Fibroblast of skin of abdomen (primary cell): ENCODE measurements at places on chromosomes 12 and 14.

DNA sequence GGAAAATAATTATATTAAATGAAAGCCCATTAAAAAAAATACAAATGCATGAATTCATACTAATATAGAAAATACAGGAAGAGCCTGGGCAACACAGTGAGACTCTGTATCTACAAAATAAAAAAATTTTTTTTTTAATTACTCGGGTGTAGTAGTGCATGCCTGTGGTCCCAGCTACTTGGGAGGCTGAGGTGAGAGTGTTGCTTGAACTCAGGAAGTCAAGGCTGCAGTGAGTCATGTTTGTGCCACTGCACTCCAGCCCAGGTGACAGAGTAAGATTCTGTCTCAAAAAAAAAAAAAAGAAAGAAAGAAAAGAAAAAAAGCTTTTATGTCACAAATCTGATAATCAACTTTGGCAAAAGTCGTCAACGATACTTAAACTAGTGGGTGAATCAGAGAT lies 80.6 kb upstream of the PLEKHA5 start:
- DNase-seq: peak; percentile 25

- DNase-seq: no peak
Measured at GRCh38 chr12:101297661-101298060, 17.8 kb downstream of the UTP20 start.

DNA sequence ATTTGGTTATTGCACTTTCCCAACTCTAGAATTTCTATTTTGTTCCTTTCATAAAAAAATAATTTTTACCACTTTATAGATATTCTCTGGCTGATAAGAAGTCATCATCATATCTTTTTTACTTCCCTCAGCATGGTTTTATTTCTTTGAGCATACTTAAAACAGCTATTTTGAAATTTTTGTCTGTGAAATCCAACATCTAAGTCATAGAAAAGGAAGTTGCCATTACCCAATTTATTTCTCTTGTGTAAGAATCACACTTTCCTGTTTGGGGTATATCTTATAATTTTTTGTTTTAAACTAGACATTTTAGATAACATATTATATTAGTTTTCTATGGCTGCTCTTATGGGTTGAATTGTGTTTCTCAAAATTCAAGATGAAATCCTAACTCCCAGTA lies 400.2 kb upstream of the OR4E1 start:
- DNase-seq: no peak

DNA sequence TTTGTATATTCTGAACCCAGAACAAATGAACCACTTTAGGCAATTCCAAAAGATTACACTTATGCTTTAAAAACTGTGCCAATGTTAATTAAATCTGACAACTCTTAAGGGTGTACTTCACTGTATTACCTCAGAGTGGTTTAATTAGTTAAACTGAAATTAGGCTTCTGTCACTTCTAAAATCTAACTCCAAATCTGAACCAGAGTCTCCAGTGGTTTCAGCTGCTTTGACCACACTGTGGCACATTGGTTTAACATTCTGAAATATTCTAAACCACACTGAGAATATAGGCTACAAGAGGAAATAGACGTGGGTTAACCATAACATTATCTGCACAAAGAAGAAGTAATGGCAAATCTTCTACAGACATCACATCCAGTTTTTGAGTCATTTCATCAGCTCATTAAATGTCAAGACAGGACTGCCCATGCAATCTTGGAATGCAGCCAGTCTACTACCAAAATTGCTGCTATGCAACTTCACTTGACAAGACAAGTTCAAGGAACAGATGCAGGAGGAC lies 94.8 kb downstream of the LRP6 start:
- DNase-seq: peak; percentile 74

DNA sequence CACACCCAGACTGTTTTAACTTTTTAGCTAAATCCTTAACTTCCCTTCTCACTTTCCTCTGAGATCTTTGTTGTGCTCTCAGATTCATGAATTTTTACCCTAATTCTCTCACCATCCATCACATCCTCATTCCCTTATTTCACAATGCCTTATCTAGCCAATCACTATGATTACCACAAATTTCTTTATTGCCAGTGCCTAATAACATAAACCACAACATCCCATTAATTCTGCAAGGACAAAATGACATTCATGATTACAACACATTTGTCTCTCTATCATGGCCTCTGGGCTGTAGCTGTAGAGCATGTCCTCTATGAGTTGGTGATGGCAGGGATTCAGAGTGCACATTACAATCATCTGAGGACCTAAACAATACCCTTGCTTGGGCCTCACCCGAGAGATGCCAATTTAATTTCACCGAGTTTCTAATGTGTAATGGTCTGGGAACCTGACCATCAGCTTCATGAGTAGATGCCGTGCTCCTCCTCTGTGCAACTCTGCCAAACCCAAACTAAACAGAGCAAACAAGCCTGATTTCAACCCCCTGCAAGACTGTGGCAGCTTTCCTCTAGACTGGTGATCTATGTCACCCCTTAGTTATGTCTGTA lies 99.3 kb downstream of the SPTSSA start:
- DNase-seq: no peak

- DNase-seq: no peak
Measured at GRCh38 chr14:74865156-74865555, 10.8 kb downstream of the PROX2 start.

DNA sequence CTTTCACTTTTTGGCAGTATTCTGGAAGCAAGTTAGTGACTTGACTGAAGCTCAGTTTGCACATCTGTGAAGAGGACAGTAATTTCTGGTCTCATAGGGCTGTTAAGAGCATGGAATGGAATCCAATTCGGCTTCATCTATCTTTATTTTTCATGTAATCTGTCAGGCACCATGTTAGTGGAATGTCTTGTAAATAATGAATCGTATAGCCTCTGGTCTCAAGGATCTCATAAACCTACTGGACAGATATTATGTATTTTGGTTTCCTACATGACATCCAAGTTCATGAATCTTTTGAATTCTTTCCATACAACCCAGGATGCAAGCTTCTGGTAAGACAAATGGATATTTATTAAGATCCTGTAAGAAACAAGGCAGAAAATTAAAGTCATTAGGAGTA lies 24.0 kb downstream of the TMTC2 start:
- DNase-seq: no peak

- DNase-seq: no peak
Measured at GRCh38 chr12:53258541-53259539, 9.3 kb upstream of the ESPL1 start.
